ENCODE measurements at places on chromosomes 2 and 18.

- DNase-seq, result no peak
These were observed 423.3 kb downstream of the LRP1B start for GRCh38 chr2:141707486-141707885.

- no peak for DNase-seq
These were observed 447.0 kb upstream of the TCF4 start for GRCh38 chr18:56034949-56035348.

- DNase-seq, result no peak
These were observed 20.5 kb upstream of the MYCN start for GRCh38 chr2:15919716-15920434.

- DNase-seq, result no peak
These were observed 15.5 kb downstream of the FBXO11 start for GRCh38 chr2:47890711-47891368.

GRCh38 chr2:223086370-223086981 lies 34.5 kb downstream of the KCNE4 start:
- no peak for DNase-seq
